ENCODE measurements at places on chromosomes 13 and 19.

DNA sequence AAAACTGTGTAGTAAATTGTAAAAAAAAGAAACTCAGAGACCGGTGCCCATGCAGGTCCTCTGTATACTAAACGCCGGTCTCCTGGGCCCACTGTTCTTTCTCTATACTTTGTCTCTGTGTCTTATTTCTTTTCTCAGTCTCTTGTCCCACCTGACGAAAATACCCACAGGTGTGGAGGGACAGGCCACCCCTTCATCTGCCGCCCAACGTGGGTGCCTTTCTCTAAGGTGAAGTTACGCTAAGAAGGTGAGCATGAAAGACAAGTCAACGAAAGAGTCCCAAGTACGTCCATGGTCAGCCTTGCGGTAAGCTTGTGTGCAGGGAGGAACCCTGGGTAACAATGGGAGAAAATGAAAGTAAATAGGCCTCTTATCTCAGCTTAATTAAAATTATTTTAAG, 48.0 kb upstream of the WASF3 start:
- no peak for DNase-seq

DNA sequence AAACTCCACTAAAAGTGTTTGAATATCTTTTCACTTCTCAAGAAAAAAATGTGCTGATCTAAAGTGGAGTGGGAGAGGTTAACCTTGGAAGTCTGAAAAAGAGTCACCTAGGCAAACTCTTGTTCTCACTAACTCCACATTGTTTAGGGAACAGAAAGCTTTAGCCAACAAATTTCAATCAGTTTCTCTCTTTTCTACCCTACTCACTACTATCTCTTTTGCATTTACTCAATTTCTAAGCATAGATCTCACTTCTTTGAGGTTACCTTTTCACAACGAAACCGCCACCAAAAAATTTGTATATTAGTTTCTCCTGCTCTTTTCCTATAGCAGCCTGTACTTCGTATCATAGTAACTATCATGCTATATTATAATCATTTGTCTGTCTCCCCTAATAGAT, 6.3 kb downstream of the NHLRC3 start:
- DNase-seq, result no peak

DNA sequence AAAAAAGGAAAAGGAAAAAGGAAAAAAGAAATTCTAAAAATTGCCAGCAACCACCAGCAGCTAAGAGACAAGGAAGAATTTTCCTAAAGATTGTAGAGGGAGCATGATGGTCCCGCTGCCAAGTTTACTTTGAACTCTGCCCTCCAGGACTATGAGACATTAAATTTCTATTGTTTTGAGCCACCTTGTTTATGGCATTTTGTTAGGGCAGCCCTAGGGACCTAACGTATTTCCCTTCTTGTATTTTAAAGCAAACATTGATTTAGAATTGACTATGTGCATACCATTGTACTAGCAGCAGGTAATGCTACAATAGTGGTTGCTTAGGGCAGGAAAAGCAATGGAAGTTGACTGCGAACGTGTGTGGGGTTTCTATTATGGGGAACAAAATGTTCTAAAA, 1414.2 kb downstream of the EFNB2 start:
- no peak for DNase-seq

DNA sequence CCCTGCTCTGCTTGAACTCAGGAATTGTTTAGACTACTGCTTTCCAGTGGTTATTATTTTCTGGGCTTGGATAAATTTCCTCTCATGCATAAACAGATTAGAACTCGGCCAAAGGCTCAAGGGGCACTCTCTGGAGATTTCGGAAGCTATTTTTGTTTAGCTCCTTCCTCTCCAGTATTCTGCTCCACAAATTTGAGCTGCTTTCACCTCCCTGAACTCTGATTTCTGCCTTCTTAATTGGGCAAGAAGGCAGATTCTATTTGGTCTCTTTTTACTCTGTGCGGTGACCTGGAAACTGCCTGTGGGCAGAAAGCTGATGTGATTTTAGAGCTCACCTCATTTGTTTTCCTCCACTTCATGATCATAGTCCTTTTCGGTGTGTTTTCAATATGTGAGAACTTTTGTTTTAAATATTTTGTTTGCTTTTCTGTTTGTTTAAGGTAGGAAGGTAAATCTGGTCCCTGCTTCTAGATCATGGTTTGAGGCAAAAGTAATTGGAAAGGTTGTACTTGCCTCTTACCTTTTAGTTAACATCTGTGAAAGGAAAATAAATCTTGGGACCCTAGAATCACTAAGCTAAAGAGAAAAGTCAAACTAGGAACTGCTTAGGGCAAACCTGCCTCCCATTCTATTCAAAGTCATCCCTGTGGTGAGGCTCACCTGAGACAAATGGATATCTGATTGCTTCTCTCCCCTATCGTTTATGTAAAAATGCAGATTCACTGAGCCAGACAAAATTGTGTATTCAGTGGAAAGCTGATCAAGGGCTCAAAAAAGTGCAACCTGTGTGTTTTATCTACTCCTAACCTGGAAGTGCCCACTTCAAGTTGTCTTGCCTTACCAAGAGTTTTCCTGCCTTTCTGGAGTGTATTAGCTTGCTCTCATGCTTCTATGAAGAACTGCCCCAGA, 714.7 kb upstream of the PCDH20 start:
- no peak for DNase-seq

GRCh38 chr13:43054803-43055802, 31.7 kb downstream of the DNAJC15 start:
- DNase-seq, result no peak

DNA sequence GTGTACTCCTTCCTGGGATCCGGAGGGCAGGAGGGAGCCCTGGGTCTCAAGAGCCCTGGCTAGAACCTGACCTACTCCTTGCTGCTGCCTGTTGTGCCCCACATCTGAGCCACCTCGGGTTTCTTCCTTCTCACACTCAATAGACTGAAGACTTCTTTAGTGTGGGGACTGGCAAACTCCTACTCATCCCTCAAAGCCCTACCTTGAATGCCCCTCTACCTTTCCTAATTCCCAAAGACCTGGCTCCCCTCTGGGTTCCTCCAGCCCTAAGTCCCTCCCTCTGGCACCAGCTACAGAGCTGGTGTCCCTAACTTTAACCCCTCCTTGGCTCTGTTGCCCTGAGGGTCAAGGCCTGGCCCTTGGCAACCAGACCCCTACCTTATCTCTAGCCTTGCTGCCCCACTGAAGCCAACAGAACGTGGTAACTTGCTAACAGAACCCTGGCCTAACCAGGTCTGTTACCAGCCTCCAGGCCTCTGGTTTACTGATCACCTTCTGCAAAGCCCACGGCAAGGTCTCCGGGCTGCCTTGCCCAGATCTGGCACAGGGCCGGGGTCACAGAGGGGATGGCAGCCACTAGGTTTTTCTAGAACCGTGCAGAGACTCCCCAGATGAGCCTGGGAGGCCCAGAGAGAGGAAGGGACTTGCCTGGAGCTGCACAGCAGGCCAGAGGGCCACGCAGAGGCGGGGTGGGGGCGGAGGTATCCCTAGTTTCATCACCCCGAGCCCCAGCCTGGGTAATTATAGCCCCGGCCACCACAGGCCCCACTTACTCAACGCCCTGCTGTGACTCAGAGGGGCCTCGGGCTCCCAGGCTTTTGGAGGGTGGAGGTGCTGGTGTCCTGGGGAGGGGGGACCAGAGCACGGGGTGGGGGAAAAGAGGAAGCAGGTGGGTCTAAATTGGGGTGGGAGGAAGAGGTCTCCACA, 15.3 kb downstream of the ZBTB7A start:
- DNase-seq, result no peak

- DNase-seq, result no peak
Observed at GRCh38 chr13:20340759-20341171, 108.6 kb upstream of the GJB6 start.

DNA sequence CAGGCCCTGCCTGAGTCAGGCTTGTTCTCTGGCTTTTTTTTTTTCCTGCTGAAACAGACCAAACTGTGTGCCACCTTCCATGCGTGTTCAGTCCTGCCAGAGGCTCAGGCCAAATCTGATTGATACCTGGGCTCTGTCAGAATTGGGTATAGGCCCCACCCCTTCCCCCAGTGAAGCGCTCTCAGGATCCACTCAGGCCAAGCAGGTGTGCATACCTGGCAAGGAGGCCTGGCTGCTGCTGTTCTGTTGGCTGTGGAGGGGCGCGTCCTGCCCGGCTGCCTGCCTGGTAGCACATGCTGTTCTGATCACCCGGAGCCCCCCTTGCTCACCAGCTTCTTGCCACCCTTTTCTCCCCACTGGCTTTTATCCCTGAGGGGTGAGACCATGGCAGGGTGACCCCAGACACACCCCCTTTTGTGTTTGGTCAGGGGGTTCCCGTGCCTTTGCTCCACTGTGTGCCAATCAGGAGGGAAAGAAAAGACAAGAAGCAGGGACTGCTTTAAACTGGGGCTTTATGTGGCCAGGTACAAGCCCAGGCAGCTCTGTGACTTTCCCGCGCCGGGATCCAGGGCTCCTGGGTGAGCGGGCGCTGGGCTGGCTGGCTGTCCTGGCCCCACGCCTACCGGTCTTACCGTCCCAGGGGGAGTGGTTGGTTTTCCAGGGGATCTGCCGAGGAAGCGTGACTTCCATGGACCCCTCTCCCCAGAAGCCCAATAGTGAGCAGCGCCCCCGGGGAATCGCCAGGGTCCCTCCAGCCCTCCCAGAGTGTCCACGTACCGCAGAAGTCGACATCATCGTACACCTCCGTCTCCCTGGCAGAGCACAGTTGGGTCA, 12.7 kb downstream of the PRAM1 start:
- DNase-seq, result no peak

DNA sequence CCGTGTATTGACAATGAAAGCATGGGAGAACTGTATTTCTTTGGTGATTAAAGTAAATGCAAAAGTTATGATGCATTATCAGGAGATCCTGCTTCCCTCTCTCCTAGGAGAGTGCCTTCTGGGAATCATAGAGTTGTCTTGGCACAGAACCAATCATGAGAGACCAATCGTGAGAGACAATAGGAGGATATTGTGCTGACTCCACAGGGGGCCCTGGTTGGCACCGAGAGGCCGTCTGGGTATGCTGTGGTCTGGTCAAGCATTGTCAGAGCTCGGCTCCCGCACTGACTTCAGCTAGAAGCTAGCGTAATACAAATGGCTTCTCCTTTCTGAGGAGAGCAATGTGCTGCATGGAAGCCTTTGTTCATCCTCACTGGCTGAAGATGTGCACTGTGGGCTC, 131.5 kb upstream of the GJB6 start:
- no peak for DNase-seq
